Stimulated activated CD4-positive, alpha-beta T cell treated with anti-CD3 and anti-CD28 coated beads, Interleukin-1b, Interleukin-23, amount 100 ng/mL, for 1 hour (primary cell): ENCODE measurements at places on chromosomes 7 and 10.

DNA sequence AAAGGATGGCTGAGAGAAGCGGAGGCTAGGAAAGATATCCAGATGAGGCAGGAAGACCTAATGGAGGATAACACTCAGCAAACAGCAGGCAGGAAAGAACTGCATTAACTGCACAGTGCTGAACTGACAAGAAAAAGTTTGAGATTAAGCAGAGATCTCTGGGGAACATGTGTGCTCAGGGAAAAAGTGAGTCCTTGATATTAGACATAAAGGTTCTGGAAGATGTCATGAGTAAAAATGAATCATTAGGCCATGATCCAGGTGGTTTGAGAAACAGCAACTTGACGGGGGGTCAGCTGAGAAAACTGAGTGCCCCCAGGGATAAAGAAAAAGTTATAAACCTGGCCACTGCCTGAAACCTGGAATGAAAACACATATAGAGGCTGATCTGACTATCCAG lies 27.3 kb upstream of the ANK3 start:
- no peak for DNase-seq

GRCh38 chr10:11687357-11687771 lies 54.8 kb upstream of the ECHDC3 start:
- no peak for DNase-seq

DNA sequence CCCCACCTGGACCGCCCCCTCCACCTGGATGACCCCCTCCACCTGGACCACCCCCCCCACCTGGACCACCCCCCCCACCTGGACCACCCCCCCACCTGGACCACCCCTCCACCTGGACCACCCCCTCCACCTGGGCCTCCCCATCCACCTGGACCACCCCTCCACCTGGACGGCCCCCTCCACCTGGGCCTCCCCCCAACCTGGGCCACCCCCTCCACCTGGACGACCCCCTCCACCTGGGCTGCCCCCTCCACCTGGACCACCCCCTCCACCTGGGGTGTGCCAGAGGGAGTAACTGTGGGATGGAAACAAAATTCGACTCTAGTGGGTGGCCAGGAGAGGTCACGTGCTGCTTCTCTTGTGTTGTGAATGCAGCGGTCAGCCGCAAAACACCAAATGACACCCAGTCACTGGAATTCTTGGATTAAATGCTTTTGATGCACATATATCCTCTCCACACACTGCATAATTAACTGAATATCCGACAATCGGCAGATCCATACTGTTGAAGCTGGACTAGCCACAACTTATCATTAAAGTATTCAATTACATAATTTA lies 316.7 kb downstream of the PTPRN2 start:
- DNase-seq: no peak

- no peak for DNase-seq
Measured at GRCh38 chr10:119970107-119970506, 77.6 kb downstream of the SEC23IP start.

GRCh38 chr7:107047902-107048782 lies 3.6 kb downstream of the PRKAR2B start:
- DNase-seq: no peak

- no peak for DNase-seq
Measured at GRCh38 chr10:116430288-116430687, 2.6 kb downstream of the PNLIPRP3 start.

DNA sequence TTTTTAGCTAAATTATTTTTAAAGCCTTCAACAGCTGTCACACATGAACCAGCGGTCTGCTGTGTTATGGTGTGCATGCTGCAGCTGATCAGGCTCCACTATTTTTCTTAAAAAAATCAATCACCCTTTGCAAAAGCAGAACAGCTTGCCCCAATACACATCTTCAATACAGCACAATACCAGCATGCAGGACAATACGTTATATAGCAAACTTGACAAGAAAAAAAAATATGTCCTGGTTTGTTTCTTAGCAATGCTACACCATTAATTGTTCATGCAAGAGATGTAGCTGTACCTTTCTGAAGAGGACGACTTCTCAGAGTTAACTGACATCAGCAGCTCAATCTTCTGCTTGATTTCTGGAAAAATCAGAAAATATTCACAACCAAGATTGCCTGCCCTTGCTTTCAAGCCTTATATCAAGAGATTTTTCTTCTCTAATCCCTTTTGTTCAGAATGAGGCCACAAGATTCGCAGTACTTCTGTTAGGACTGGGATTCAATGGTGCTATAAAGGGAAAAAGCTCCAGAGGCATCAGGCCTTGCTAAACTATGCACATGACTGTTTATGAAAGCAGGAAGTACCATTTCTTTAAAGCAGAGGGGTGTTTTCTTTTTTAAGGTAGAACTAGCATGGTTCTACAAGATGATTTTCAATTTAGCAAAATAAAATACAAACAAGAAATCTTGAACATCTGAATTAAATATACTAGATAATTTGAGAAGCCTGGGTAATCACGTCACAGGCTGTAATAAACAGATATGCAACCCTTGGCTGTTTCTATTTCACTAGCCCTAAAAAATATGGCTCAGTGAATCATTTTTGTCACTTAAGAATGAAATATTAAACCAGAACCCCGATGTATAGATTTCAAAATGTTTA lies 120.0 kb downstream of the SRPK2 start:
- DNase-seq: no peak

DNA sequence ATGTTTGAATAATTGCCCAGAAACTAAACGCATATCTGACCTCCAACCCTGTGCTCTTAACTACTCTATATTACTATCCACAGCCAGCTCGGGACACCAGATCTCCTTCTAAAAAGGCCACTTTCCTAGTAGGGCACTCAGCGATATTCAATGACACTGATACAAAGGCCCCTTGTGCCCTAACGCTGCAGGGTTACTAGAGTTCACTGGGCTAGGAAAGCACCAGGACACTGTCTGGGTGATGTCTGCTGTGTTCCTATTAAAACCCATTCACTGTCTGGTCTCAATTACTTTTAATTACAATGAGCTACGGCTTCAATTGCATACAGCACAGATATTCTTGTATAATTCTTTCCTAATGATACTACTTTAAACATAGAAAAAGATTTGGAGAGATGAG lies 91.7 kb downstream of the SORCS1 start:
- DNase-seq: no peak

- DNase-seq: no peak
Measured at GRCh38 chr10:60490013-60490412, 100.3 kb upstream of the ANK3 start.

DNA sequence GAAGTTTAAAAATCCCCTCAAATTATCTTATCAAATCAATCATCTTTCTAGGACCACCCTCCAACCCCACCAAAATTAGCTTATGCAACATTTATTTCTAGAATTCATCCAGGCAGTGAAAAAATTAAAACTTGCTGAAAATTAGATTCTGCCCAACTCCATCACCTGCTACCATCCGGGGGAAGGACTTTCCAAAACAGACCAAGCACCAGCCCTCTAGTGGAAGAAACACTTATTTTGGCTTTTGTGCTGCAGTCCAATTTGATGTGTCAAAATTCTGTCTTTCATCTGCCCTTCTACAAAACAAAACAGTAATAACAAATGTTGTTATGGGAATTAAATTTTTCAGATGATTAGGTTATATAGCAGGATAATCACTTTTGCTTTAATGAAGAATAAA lies 35.1 kb downstream of the GCC1 start:
- no peak for DNase-seq

- no peak for DNase-seq
Measured at GRCh38 chr7:42886129-42886528, 25.7 kb downstream of the C7orf25 start.

DNA sequence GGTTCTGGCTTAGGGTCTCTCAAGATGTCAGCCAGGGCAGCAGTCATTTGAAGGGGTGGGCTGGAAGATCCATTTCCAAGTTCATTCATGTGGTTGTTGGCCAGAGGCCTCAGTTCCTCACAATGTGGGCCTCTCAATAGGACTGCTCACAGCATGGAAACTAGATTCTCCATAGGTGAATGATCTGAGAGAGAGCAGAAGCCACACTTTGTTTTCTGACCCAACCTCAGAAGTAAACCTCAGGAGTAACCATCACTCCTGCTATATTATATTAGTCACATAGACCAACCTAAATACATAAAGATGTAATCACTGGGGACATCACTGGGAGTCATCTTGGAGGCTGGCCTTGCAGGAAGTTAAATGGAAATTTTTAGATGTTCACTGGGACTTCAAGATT lies 42.2 kb downstream of the GBF1 start:
- no peak for DNase-seq

DNA sequence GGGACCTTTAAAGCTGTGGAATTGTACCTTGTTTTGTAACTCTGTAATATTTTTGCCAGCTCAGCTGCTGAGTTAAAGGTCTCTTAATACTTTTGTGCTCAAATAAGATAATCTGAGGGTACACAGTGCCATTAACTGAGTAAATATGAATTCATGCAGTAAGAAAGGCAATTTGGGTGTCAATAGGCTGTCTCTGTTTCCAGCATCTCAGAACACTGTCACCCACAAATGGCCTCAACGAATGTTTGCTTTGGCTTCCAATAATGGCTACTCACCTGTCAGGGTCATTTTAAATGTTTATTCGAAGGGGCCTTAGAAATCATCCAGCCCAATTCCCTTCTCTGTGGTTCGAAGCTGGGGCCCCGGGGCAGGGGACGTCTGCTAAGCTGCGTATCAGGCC lies 225.4 kb downstream of the ZMYND11 start:
- DNase-seq: no peak
